Aorta (tissue), 5 donors: ENCODE measurements at places on chromosomes 6 and 20. TPM values are rescaled to one million over a fixed set of nuclear protein-coding genes. Genes with fewer than 3 reads are reported as not detected.
A peak's percentile ranks its signal among the peaks of the same experiment; 100 is the strongest.

- H3K4me3 ChIP-seq: no peak overlapping the region
- DNase-seq: no peak
- no peaks in the 10 kb centered on the region for H3K36me3 ChIP-seq
- H3K27ac ChIP-seq: no peak overlapping the region
- no peaks in the 10 kb centered on the region for H3K4me1 ChIP-seq
Measured at GRCh38 chr6:114210467-114210866, 132.4 kb downstream of the HS3ST5 start.

DNA sequence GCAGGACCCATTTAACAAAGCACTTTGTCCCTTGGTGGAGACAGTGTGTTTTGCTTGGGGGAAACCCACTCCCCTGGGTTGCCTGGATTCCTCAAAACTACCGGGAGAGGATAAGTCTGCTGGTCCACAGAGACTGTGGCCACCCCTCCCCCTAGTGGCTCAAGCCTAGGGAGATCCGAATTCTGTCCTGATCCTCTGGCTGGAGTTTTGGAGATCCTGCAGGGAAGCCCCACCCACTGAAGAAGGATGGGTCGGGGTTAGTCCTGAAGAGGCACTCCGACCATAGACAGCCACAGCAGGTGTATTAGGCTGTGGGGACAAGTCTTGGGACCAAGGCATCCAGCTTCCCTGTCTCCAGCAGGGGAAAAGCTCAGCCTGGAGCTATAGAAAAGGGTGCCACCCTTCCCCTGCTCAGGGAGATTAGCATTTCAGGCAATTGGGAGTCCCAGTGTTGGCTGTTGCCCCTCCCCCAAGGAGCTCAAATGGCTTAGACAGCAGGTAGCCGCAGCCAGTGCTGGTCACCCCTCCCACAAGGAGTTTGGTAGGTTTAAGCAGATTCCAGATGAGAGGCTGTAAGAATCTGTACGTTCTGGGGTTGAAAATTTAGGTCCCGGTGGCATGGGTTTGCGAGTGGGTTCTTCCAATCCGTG, 750.0 kb downstream of the TBC1D32 start:
- no peaks in the 10 kb centered on the region for H3K27me3 ChIP-seq
- H3K4me3 ChIP-seq: no peak overlapping the region
- H3K36me3 ChIP-seq: no peaks in the 10 kb centered on the region
- no peak overlapping the region for H3K27ac ChIP-seq

GRCh38 chr20:19929481-19930145, 87.5 kb upstream of the NAA20 start:
- H3K36me3 ChIP-seq: no peaks in the 10 kb centered on the region
- H3K4me3 ChIP-seq: no peak overlapping the region
- H3K27me3 ChIP-seq: no peaks in the 10 kb centered on the region
- DNase-seq: no peak
- H3K4me1 ChIP-seq: no peaks in the 10 kb centered on the region

DNA sequence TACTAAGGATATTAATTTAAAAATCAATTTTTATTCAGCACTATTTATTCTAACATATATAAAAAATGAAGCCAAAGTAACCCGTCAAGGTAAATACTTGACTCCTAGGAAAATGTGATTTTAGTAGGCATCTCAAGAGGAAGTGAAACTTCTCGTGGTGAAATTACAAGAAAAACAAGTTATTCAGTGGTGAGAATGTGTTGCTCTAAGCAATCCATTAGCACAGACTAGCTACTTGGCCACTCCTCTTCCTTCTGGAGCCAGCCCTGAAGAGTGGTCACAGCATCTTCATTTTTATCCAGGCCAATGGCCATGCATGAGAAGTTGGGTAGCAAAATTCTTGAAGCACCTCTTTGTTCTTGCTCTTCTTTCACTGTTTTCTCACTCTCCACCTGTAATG, 40.4 kb upstream of the GFRAL start:
- H3K27ac ChIP-seq: no peak overlapping the region
- H3K36me3 ChIP-seq: no peaks in the 10 kb centered on the region
- H3K4me1 ChIP-seq: no peaks in the 10 kb centered on the region

DNA sequence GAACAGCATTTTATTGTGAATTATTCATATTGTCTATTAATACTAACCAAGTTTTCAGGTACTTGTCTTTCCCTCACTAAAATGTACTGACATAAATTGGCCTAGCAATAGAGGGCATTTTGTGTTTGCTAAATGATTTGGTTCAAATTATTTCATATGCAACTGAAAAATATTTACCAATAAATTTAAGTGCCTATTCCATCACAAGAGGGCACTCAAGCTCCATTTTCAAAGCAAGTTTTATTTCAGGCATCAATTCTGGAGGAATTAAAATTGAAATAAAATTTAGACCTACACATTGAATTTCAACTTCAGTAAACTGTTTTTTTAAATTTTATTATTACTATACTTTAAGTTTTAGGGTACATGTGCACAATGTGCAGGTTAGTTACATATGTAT, 114.3 kb upstream of the SYNCRIP start:
- DNase-seq: no peak
- no peaks in the 10 kb centered on the region for H3K27me3 ChIP-seq
- H3K36me3 ChIP-seq: no peaks in the 10 kb centered on the region
- no peak overlapping the region for H3K4me3 ChIP-seq
- no peaks in the 10 kb centered on the region for H3K4me1 ChIP-seq

GRCh38 chr20:36214684-36215256, 21.5 kb upstream of the AAR2 start:
- H3K4me3 ChIP-seq: no peak overlapping the region
- H3K27ac ChIP-seq: no peak overlapping the region
- peak; percentile 9 for DNase-seq
- no peaks in the 10 kb centered on the region for H3K27me3 ChIP-seq
- H3K36me3 ChIP-seq: peaks cover 3% of the 10 kb centered on the region
- H3K4me1 ChIP-seq: no peaks in the 10 kb centered on the region

GRCh38 chr20:33191484-33191883, 23.5 kb downstream of the BPIFA2 start:
- H3K27ac ChIP-seq: no peak overlapping the region
- no peaks in the 10 kb centered on the region for H3K4me1 ChIP-seq
- H3K27me3 ChIP-seq: no peaks in the 10 kb centered on the region
- H3K4me3 ChIP-seq: no peak overlapping the region

- H3K36me3 ChIP-seq: no peaks in the 10 kb centered on the region
- DNase-seq: peak; percentile 59
- no peaks in the 10 kb centered on the region for H3K27me3 ChIP-seq
- H3K27ac ChIP-seq: no peak overlapping the region
- H3K4me1 ChIP-seq: no peaks in the 10 kb centered on the region
Measured at GRCh38 chr20:32986331-32986966, 17.8 kb downstream of the SUN5 start.

DNA sequence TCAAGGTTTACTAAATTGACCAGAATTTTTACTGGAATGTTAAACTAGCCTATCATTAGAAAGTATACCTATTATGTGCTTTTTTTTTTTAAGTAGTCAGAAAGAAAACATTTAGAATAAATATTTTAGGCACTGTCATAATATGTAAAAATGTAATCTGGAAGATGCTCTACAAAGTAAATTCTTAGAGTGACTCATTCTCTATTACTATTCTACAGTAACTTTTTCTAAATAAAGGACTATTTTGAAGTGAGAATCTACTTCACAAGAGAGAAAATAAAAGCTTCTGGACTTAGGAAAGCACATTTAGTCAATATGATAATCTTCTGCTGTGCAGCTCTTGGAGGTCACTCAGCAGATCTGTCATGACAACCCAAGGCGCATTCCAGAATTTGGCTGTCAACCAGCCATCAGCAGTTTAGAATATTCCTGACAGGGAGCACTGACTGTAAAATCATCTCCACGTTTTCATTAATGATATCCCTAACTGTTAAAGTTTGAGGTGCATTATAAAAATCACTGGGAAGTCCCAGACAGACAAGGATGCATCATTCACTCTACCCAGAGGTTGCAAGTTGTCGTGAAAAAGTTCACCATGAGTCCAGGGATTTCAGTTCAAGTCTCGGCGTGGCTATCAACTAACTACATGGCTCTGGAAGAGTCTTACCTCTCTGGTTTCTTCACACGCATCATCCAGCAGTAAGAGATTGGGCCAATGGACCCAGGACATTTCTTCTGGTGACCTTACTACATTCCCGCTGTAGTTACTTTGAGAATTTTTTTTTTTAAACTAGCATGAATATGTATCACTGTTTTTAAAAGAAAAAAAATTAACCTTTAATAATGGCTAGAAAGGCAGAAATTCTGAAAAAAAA, 374.9 kb downstream of the GJA1 start:
- H3K4me1 ChIP-seq: no peaks in the 10 kb centered on the region
- no peaks in the 10 kb centered on the region for H3K36me3 ChIP-seq
- DNase-seq: no peak

DNA sequence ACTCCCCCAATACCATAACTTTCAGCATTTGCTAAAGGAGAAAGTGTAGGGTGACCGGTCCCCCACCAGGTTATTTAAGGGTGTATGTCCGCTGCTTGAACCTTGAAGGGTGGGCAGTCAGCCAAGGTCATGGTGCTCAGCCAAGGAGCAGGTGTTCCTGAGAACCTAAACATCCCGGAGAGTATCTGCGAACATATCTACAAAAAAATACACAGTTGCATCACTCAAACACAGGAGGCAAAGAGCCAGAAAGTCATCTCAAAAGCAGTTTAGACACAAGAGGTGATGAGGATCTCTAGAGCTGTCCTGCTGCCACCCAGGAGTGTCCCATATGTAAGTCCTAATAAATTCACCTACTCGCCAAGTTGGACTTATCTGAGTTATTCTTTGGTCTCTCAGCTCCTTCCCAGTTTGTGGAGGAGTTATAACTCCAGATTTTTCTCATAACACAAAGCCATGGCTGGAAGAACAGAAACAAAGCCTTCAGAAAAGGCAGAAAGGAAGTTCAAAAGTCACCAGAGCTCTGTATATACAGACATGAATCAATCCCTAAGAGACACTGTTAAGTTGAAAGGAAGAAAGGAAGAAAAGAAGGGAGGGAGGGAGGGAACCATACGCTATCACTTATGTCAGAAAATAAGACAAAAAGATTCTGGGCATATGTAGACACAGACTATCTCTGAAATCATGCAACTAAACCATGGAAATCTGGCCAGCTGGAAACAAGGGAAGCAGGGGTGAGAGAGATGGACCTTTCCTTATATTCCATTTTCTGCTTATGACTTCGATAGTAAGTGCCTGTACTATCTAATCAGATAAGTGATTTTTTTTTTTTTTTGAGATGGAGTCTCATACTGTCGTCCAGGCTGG, 11.3 kb downstream of the MBOAT1 start:
- H3K4me3 ChIP-seq: no peak overlapping the region
- H3K27me3 ChIP-seq: no peaks in the 10 kb centered on the region
- no peak overlapping the region for H3K27ac ChIP-seq
- H3K4me1 ChIP-seq: no peaks in the 10 kb centered on the region
- no peak for DNase-seq

- H3K4me3 ChIP-seq: no peak overlapping the region
- no peaks in the 10 kb centered on the region for H3K36me3 ChIP-seq
- H3K4me1 ChIP-seq: peaks cover 3% of the 10 kb centered on the region
Measured at GRCh38 chr6:152428126-152428525, 209.0 kb downstream of the SYNE1 start.

- H3K36me3 ChIP-seq: no peaks in the 10 kb centered on the region
- no peak overlapping the region for H3K4me3 ChIP-seq
- H3K4me1 ChIP-seq: no peaks in the 10 kb centered on the region
- H3K27ac ChIP-seq: no peak overlapping the region
Measured at GRCh38 chr6:135073756-135074393, 19.3 kb upstream of the HBS1L start.

DNA sequence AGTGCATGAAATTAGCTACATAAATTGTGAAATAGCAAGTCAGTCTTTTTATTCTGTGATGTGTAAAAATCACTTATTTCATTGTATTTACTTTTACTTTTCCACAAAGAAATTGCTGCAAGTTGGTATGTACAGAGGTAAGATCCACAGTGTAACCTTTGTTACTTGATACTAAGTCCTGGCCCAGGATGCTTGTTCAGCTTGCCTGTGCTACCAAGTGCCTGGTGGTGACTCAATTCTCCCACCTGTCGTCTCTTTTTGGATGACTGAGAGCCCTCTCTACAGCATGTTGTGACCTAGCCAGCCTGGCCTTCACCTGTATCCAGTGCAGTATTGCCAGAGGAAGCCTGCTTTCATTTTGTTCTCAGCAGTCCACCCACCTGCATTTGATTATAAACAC, 54.9 kb downstream of the ANKRD6 start:
- H3K4me3 ChIP-seq: no peak overlapping the region
- peaks cover 12% of the 10 kb centered on the region for H3K4me1 ChIP-seq
- H3K27ac ChIP-seq: no peak overlapping the region
- DNase-seq: no peak
- no peaks in the 10 kb centered on the region for H3K27me3 ChIP-seq

DNA sequence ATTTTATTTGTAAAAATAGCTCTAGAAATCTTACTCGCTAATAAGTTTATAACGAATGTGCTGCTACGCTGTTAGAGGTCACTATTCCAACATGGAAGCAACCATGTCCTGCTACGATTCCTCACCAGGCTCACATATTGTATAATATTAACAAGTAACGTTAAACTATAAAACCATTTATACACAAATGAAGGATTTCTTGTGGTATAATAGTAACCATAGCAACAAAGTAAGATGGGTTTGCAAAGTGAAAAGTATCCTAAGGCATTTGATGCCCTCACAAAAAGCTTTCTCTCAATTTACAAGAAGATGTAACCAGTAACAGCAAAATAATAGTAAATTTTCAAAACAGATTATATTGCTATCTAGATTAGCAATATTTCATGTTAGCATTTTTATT, 117.2 kb downstream of the PRKN start:
- H3K4me3 ChIP-seq: no peak overlapping the region
- no peak for DNase-seq
- H3K4me1 ChIP-seq: no peaks in the 10 kb centered on the region
- no peaks in the 10 kb centered on the region for H3K36me3 ChIP-seq
- H3K27ac ChIP-seq: no peak overlapping the region

- H3K27ac ChIP-seq: no peak overlapping the region
- no peak overlapping the region for H3K4me3 ChIP-seq
- H3K4me1 ChIP-seq: no peaks in the 10 kb centered on the region
- H3K36me3 ChIP-seq: no peaks in the 10 kb centered on the region
- DNase-seq: no peak
- no peaks in the 10 kb centered on the region for H3K27me3 ChIP-seq
Measured at GRCh38 chr6:33843131-33844121, 39.6 kb upstream of the MLN start.

DNA sequence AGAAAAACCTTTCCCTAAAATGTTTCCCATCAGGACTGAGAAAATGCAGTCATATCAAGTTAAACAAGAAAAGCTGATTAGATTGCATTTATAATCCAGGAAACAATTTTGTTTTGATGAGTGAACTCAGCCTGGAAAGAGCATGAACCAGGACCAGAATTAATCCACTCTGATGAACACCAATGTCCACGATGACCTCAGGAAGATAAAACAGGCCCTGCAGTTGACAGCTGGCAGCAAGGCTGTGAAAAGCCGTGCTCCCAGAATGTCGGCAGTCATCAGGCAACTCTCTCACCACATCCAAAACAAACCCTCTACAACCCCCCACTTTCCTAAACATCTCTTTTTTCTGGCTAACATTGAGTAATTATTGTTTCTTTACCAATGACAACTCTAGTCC, 74.0 kb upstream of the PROKR2 start:
- no peaks in the 10 kb centered on the region for H3K27me3 ChIP-seq
- H3K4me3 ChIP-seq: no peak overlapping the region
- H3K27ac ChIP-seq: no peak overlapping the region

- H3K4me1 ChIP-seq: no peaks in the 10 kb centered on the region
- H3K36me3 ChIP-seq: no peaks in the 10 kb centered on the region
- H3K27me3 ChIP-seq: no peaks in the 10 kb centered on the region
- H3K4me3 ChIP-seq: no peak overlapping the region
Measured at GRCh38 chr20:63863021-63863797, 1.9 kb upstream of the TPD52L2 start.

KIAA0408 gene
- 6.2 TPM for total RNA-seq

MYLIP gene
- total RNA-seq: 35.1 TPM

TMEM14C gene
- 85.3 TPM for total RNA-seq

MDFI gene
- 22.3 TPM for total RNA-seq

VARS2 gene
- total RNA-seq: 16.0 TPM

PRL gene
- not detected for total RNA-seq

PLCB1 gene
- total RNA-seq: 35.0 TPM

DEFB128 gene
- not detected for total RNA-seq

KHDC1L gene
- not detected for total RNA-seq
